ENCODE measurements at places on chromosomes 1 and 21. TPM values are rescaled to one million over a fixed set of nuclear protein-coding genes. Genes with fewer than 3 reads are reported as not detected.

PLXNA2 gene
- 2.0 TPM for total RNA-seq

ORC1 gene
- 17.9 TPM for total RNA-seq

KCNJ9 gene
- not detected for total RNA-seq

KDM5B gene
- total RNA-seq, result 17.3 TPM

EPHA10 gene
- total RNA-seq, result 0.96 TPM

GPR25 gene
- total RNA-seq, result not detected

PTGFR gene
- not detected for total RNA-seq

DNAI4 gene
- 0.39 TPM for total RNA-seq

SPAG17 gene
- total RNA-seq, result not detected

CFAP126 gene
- not detected for total RNA-seq

AVPR1B gene
- total RNA-seq, result not detected

GPR61 gene
- not detected for total RNA-seq

S100A7 gene
- not detected for total RNA-seq

OR2AK2 gene
- total RNA-seq, result not detected

C1orf115 gene
- 5.8 TPM for total RNA-seq

Measured in A549 treated with GW870086 at 1 μM for 4 hours (cell line).